ENCODE measurements at places on chromosomes 2 and 18.

GRCh38 chr2:230914886-230915285, 10.2 kb downstream of the GPR55 start:
- DNase-seq: no peak

DNA sequence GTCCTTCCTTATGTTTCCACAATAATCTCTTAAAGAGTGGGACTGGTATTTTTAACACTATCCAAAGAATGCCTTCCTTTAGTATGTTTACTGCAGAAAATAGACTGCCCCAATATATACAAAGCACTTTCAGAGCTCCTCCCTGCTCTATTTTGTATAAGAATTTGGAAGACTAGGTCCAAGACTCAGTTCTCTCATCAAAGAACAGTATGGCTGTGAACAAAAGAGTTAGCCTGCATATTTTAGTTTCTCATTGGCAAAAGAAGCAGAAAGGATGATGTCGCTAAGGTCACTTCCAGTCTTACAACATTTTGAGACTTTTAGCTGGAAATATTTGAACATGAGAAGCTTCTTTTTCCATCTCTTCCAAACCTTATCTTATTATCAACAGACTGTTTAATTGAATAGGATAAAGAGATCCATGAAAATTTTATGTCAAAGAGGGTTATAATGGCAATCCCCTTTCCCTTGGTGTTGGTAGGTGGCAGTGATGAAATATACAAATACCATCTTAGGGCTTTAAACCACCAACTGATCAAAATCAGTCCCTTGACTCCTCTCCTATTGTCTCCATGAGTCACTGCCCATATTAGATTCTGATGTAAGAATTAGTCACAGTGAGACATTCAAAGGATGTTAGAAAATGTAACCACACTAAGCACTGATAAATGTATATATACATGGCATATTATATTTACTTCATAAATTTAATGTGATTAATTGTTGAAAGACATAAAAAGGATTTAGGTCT, 266.9 kb upstream of the DSEL start:
- no peak for DNase-seq

DNA sequence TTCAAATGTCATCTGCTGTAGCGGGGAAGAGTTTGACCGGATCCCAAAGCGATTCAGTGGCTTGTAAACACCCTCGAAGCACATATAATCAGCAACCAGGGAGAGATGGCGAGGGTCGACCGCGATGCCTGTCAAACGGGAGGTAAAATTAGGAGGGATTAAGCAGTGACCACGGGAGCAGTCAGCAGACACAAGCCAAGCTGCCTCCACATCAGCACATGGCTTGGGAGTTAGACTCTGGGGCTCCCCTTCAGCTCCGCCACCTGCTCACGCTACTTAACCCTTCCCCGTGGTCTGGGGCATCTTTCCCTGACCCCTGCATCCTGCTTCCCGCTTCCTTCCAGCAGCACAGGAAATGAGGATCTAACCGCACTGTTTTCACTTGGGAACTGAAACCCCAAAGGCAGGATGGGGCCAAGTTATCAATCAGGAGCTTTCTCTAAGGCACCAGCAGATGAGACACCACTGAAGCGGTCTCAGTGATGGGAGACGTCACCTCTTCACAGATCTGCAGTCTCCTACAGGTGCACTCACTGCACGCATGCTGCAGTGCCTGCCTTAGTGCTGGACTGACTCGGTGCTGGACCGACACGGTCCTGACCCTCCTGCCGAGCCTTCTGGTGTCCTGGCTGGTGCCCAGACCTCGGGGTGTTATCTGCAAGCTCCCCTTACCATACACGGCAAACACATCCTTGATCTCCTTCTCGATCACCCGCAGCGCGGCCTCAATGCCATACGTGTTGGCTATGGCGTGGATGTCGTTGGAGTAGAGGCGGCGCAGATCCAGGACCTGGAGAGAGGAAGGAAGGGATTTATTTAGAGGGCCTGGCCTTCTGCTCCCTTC, 77.5 kb downstream of the POLR1A start:
- no peak for DNase-seq

GRCh38 chr18:72208920-72209676, 335.0 kb downstream of the CBLN2 start:
- DNase-seq: no peak

GRCh38 chr2:162308747-162309503, 9.6 kb downstream of the IFIH1 start:
- no peak for DNase-seq

DNA sequence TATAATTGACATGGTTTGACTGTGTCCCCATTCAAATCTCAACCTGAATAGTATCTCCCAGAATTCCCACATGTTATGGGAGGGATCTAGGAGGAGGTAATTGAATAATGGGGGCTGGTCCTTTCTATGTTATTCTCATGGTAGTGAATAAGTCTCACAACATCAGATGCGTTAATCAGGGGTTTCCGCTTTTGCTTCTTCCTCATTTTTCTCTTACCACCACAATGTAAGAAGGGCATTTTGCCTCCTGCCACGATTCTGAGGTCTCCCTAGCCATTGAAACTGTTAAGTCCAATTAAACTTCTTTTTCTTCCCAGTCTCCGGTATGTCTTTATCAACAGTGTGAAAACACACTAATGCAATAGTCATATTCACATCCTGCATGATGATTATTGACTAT, 1073.3 kb upstream of the CDH2 start:
- DNase-seq: no peak

DNA sequence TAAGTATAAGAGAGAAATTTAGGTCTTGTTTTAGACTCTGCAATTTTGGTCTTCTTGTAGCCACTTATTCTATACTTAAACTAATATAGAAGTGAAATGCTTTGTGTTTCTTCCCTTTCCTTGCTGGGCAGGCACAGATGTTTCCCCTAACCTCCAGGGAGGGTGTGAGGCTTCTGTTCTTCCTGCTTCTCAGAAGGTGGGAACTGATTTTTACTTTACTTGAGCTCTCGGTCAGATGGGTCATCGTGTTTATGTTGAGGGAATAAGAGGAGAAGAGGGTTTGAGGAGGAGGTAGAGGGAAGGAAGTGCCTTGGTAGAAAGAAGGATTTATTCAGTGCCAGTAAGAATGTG, 92.5 kb upstream of the CXCR4 start:
- no peak for DNase-seq

GRCh38 chr2:144288438-144288837, 231.5 kb downstream of the ZEB2 start:
- no peak for DNase-seq

DNA sequence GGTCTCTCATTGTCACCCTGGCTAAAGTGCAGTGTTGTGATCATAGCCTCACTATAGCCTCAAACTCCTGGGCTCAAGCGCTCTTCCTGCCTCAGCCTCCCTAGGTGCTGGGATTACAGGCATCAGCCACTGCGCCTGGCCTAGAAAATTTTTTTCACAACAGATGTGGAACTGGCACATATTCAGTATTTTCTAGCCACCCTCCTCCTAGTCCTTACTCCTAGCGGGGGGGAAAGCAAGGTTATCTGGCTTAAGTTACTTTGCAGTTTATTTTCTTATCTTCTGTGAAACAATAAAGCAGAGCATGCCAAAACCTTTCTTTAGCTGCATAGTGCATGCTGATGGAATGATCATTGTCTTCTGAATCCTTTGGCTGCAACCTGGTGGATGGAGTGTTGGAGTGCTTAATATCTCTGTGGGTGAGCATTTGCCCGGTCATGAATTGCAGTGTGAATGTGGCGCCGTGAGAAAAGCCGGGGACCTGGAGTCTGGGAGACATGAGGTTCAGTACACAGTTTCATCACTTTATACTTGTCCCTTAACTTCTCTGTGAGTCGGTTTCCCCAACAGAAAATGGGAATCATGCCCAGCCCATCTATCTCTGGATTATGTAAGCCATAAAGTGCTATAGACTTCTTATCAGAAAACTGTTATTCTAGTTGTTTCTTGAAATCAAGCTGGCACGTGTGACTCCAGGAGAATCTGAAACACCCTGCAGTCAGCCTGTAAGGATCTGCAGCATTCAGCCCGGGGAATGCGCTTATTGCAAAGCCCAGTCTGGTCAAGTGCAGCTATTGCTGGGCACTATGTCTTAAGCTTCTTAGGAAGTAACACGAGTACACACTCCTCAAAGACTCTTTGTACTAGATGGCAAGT, 38.2 kb upstream of the MAP3K20 start:
- no peak for DNase-seq

DNA sequence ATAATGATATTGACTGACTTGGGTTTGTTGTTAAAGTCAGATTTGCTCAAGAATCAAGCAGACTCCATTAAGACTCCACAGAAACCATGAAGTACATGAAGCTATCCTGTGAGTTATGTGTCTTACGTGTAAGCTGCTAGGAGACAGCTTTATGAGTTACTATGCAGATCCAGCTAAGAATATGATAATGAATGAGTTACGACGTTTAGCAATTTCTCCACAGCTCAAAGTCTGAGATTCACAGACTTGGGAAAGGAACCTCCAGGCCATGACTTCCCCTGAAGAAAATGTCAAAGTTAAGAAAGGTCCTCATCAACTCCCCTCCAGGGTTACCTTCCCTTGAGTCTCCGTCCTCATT, 211.9 kb upstream of the HNRNPA3 start:
- DNase-seq: no peak

Measured in hematopoietic multipotent progenitor cell treated with erythropoietin and hydrocortisone succinate and interleukin-3 and kit ligand, for 17 days (in vitro differentiated cells).